ENCODE measurements at places on chromosomes 6 and 20.

DNA sequence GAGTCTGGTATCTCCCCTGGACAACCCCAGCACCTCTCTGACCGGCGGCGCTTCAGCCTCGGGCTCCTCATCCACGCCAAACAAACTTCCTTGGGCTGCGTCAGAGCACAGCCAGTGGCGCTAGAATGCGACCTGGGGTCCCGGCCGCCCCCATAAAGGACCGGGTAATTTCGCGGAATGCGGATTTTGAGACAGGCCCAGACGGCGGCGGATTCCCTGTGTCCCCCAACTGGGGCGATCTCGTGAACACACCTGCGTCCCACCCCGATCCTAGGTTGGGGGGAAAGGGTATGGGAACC lies 1.6 kb downstream of the FOXP4 start:
- no peak for DNase-seq

DNA sequence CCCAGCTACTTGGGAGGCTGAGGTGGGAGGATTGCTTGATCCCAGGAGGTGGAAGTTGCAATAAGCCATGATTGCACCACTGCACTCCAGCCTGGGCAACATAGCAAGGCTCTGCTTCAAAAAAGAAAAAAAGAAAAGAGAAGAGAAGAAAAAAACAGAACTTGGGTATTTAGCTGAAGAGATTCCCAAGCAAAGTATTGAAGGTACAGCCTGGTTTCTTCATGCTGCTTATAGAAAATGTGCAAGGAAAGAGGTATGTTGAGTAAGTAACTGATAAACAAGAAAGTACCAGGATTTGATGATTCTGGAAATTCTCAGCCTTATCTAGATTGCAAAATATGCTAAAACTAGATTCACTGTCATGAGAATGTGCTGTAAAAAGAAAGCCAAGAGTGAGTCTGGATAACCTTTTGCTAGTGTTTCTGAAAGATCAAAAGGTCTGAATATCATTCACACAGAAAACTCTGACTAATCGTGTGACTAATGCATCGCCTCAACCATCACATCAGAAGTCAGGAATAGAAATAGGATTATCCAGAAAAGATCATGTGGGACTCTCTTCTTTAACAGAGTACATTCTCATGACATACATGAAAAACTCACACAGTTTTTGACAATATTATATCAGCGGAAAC lies 32.4 kb upstream of the NOP56 start:
- DNase-seq, result no peak

GRCh38 chr6:106477146-106477545 lies 116.6 kb downstream of the CRYBG1 start:
- no peak for DNase-seq

DNA sequence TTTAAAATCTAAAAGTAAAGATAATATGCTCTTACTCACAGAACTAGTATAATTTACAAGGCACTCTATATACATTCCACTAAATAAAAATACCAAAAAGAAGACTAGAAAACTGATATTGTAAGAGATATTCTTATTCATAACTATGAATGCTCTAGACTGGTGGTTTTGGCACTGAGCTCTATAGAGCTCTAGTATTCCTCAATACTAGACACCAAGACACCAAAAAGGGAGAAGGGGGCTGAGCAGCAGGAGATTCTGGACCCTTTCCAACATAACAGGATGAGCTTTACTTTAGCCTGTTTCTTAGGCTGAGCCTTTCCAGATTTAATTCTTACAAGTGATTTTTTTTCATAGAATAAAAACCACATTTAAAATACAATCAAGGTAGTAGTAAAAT lies 173.6 kb downstream of the COL21A1 start:
- DNase-seq, result no peak

DNA sequence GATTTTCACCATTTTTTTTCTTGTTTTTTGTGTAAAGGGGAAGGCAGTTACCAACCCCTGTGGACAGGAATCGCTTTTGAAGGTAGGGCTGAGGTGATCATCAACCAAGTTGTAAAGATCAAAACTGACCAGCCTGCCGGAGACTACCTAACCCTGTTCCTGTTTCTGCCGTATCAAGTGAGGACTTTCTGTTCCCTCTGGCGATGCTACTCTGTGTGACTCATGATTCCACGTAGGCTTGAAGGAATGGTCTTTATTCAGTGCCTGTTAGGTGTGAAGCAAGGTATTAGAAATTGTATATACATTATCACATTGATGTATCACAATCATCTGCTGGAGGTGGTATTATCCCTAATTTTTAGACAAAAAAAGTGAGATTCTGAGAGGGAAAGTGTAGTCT lies 161.3 kb downstream of the SOX4 start:
- DNase-seq, result no peak

DNA sequence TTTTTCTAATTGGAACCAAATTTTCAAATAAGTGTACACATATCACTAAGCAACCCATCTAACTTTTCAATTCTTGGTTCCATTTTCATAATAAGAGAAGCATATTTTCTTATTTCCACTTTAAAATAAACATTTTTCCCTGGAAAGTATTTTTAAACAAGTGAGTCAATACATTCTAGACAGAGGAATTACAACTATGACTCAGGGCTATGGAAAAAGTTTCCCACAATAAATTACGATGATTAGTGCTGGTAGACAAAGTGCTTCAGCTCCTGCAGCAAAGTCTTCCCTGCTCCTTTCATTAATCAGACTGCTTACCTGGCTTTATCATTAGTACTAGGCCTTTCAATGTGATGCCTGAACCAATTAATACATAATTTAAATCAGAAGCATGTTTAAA lies 322.5 kb downstream of the HACE1 start:
- no peak for DNase-seq

DNA sequence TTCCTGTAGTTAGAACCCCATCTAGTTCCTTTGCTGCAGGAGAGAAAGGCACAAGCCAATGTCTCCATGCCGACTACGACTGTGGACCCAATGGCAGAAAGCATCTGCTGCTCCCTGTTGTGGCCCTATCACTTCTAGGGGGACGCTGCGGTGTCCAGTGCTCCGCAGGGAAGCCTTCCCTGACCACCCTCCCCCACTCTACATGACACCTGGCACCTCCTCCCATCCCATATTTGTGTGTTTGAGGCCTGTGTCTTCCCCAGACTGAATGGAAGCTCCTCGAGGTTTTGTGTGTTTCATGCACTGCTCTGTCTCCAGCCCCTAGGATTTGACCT lies 159.5 kb downstream of the DTNBP1 start:
- DNase-seq, result no peak

GRCh38 chr6:119342430-119342829 lies 7.1 kb downstream of the MAN1A1 start:
- no peak for DNase-seq

GRCh38 chr6:79157961-79158644 lies 76.4 kb downstream of the HMGN3 start:
- DNase-seq, result no peak

DNA sequence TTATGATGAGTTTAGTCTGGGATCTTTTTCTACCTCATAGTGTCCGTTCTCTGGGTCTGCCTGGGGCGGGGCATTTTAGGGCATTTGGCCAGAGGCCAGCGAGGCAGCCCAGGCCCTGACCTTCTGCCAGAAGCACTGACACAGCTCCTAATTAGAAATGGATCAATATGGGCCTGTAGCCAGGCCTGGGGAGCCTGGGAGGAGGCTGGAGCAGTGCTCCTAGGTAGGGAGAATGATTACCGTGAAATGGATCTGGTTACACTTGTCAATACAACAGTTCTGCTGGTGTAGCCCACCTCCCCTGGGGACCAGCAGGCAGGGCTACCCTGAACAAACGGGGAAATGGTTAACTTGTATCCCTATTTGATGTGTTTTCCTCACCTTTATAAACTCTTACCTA lies 23.0 kb downstream of the RALY start:
- DNase-seq, result no peak

- DNase-seq, result no peak
Observed at GRCh38 chr6:91482498-91482897, 895.6 kb upstream of the MAP3K7 start.

GRCh38 chr6:82367704-82368103 lies 4.1 kb downstream of the TPBG start:
- no peak for DNase-seq

DNA sequence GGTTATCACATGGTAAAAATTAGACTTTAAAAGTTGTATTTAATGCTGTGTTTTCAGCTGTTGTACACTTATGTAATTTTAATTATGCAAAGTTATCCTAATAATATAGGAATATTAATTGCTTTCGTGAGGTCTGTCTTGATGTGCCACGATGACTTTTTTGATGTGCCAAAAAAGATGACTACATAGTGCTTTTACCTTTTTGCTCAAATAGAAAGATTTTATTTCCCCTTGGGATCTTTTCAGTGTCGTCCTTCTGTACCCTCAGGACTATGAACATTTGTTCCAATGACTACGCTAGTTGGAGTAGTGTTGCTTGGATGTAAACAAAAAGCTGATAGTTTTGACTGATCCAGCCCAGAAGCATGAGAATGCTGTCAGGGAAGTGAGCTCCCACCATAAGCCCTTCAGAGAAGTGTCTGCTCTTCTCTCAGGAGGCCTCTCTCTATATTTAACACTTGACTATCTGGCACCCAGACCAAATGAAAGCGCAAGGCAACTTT lies 1.2 kb upstream of the CD164 start:
- DNase-seq, result no peak

- no peak for DNase-seq
Observed at GRCh38 chr6:7201732-7202541, 94.2 kb downstream of the RREB1 start.

DNA sequence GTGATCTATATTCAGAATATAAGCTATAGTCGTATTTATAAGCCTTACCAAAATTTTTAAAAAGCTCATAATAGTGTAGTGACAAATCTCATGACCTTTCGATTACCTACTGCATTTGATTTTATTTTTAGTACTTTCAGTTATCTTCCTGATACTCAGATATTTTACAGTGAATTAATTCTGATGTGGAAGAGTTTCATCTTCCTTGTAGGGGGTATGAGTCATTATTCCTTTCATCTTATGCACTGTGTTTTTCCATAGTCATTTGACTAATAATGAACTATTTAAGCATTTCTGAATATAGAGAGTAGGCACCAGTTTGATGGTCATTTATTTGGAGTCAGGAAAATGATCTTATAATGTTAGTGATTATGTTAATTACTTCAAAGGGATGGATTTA lies 36.4 kb downstream of the HDGFL1 start:
- no peak for DNase-seq
